Stimulated activated CD8-positive, alpha-beta memory T cell treated with anti-CD3 and anti-CD28 coated beads, Interleukin-15, amount 100 ng/mL, for 48 hours (primary cell): ENCODE measurements at places on chromosomes 7 and 10.

GRCh38 chr10:64041185-64041988 is 520.2 kb downstream of the REEP3 start:
- DNase-seq: peak; percentile 55

DNA sequence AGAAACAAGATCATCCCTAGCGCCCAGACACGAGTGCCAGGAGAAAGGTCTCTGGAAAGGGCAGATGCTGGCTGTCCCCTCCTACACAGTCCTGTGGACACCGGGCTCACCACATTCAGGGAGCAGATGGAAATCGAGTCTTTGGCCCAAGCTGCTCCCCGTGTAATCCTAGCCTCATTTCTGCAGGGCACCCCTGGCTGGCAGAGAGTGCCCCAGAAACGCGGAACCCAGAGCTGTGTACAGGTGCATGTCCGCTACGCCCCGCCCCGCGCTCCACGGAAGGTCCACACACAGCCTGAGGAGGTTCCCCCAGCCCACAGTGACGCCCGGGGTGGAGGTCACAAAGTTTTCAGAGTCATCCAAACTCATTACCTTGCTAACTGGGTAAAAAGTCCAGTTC is 202.8 kb downstream of the MAD1L1 start:
- no peak for DNase-seq

DNA sequence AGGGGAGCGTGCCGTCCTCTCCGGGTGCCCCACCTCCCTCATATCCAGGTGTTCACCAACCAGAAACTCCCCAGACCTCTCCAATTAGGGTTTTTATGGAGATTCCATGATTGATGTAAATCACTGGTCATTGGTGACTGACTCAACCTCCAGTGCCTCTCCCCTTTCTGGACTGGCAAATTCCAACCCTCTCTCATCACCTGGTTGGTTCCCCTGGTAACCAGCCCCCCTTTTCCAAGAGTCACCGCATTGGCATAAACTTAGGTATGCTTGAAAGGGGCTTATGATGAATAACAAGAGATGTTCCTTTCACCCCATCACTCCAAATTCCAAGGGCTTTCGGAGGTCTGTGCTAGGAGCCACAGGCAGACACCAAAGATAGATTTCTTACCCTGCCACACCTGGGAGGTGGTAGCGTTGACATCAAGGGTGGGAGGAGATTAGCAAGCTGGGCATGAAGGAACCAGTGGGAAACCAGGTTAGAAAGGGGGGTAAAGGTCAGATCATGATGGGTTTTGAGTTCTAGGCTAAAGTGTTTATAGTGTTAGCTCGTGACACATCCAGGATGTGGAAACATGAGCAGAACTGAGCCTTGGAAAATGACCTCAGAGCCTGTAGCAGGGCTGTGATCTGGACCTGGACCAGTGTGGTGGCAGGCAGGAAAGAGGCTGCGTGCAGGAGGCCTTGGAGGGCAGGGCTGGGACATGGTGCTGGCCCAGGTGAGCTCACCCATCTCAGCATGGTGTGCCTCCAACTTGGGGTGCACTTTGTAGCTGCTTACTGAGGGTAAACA is 45.1 kb downstream of the CAMK1D start:
- DNase-seq: no peak

- DNase-seq: no peak
Measured at GRCh38 chr7:90675982-90676381, 79.9 kb downstream of the CDK14 start.

DNA sequence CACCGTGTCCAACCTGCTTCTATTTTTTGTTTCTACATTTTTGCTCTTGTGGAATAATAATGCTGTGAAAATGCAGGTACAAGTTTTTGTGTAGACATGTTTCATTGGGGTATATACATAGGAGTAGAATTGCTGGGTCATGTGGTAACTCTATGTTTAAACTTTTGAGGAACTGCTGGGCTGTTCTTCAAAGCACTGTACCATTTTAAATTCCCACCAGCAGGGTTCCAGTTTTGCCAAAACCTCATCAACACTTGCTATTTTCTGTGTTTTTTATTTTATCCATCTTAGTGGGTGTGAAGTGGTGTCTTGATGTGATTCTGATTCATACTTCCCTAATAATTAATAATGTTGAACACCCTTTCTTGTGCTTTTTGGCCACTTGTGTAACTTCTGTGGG is 138.6 kb downstream of the RGS10 start:
- DNase-seq: no peak

- no peak for DNase-seq
Measured at GRCh38 chr10:117631276-117632145, 89.0 kb downstream of the EMX2 start.

DNA sequence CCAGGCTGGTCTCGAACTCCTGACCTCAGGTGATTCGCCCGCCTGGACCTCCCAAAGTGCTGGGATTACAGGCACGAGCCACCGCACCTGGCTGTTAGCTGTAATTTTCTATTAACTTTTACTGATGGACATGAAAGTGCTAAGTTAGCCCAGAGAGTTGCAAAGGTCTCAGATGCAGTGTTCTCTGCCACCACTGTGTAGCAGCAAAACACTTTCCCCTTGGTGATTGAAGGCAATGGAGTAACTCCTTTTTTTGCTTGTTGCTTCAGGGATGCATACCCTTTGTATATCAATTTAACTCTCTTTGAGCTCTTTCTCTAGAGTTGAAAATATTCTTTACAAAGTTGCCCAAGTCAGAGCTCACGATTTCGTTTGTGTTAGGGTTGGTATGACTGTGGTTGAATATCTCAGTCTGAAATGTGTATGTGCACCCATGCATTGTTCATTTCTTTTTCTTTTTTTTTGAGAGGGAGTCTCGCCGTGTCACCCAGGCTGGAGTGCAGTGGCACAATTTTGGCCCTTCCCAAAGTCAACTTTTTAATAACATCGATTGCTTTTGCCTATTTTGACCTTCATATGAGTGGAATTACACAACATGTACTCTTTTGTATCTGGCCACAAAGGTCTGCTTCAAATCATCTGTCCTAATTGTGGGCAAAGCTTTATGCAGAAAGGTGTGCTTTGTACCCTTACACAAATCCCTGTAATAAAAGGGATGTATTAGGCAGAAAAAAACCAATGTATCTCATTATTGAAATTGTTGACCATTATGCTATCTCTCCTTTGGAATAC is 52.6 kb downstream of the GTF2I start:
- no peak for DNase-seq

GRCh38 chr7:115707258-115708012 is 323.1 kb downstream of the TFEC start:
- no peak for DNase-seq

- DNase-seq: no peak
Measured at GRCh38 chr7:84877943-84878570, 308.8 kb downstream of the SEMA3D start.

GRCh38 chr10:26682931-26683330 is 14.6 kb upstream of the PDSS1 start:
- no peak for DNase-seq

DNA sequence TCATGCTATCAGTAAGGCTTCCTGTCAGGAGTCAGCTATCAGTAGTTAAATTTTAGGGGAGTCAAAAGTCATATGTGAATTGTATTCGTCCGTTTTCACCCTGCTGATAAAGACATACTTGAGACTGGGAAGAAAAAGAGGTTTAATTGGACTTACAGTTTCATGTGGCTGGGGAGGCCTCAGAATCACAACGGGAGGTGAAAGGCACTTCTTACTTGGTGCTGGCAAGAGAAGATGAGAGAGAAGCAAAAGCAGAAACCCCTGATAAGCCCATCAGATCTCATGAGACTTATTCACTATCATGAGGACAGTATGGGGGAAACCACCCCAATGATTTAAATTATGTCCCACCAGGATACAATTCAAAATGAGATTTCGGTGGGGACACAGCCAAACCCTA is 47.1 kb downstream of the KLF6 start:
- DNase-seq: no peak

DNA sequence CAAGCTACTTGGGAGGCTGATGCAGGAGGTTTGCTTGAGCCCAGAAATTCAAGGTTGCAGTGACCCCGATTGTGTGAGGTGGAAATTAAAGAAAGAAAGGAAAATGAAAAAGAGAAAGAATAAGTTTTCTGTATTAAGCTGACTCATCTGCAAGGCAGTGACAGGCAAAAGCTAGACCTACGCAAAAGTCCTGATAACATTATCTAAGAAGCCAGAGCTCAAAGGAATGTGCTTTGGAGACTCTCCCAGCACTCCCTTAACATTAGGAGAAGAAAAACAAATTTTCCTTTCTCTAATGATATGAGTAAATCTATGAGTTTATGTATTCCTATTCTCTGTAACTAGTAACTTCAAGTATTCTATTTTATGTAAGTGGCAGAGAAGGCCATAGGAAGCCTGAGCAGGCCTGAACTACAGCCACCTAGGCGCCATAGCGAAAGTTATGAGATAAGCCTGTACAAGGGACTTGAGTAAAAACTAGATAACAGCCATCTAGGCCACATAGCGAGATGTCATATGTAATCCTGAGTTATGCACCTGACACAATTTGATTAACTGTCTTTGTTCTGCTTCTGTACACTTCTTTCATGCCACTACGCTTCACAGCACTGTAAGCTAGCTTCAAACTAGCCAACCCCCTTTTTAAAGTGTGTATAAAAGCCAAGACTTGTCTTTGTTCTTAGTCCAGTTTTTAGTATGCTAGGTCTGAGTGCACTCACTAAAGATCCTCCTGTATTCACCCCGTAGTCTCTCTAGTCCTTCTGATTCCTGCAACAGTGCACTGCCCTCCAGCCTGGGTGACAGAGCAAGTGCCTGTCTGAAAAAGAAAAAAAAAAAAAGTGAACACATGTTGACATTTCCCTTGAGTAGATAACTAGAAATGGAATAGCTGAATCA is 9.4 kb upstream of the ZWINT start:
- no peak for DNase-seq
